ENCODE measurements at places on chromosomes 4 and X. TPM values are rescaled to one million over a fixed set of nuclear protein-coding genes. Genes with fewer than 3 reads are reported as not detected.

Gene NAAA
- 14.7 TPM for polyA plus RNA-seq

Gene FHIP1A
- 15.5 TPM for polyA plus RNA-seq

Gene TLR2
- polyA plus RNA-seq: 4.6 TPM

Gene SATL1
- polyA plus RNA-seq: 0.43 TPM

Gene SORCS2
- 6.9 TPM for polyA plus RNA-seq

Gene DAPP1
- polyA plus RNA-seq: 2.1 TPM

Gene RXFP1
- 0.19 TPM for polyA plus RNA-seq

Gene NHSL2
- 8.2 TPM for polyA plus RNA-seq

Gene REELD1
- 0.17 TPM for polyA plus RNA-seq

Gene MAP3K15
- polyA plus RNA-seq: 0.54 TPM

Gene SPANXC
- polyA plus RNA-seq: not detected

Gene STK32B
- 6.6 TPM for polyA plus RNA-seq

Gene GUCY1A1
- 11.5 TPM for polyA plus RNA-seq

Gene FRMPD3
- polyA plus RNA-seq: 0.13 TPM

Gene BMP3
- polyA plus RNA-seq: 0.34 TPM
